ENCODE measurements at places on chromosomes 12 and 14.

DNA sequence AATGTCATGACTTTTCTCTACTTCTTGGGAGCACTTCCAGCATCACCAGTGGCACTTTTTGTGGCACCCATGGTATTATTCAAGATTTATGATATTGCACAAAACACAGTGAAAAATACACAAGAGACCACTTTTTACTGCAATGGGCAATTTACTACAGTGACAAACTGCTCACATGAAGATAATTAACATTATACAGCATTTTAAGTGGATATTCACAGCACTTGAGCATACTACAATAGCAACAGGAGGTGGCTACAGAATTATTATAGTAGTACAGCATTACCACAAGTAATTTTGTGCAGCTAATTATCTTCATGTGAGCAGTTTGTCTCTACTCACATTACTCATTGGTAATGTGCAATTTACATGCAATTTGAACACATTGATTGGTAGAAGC lies 18.3 kb downstream of the IL26 start:
- no peak for DNase-seq

DNA sequence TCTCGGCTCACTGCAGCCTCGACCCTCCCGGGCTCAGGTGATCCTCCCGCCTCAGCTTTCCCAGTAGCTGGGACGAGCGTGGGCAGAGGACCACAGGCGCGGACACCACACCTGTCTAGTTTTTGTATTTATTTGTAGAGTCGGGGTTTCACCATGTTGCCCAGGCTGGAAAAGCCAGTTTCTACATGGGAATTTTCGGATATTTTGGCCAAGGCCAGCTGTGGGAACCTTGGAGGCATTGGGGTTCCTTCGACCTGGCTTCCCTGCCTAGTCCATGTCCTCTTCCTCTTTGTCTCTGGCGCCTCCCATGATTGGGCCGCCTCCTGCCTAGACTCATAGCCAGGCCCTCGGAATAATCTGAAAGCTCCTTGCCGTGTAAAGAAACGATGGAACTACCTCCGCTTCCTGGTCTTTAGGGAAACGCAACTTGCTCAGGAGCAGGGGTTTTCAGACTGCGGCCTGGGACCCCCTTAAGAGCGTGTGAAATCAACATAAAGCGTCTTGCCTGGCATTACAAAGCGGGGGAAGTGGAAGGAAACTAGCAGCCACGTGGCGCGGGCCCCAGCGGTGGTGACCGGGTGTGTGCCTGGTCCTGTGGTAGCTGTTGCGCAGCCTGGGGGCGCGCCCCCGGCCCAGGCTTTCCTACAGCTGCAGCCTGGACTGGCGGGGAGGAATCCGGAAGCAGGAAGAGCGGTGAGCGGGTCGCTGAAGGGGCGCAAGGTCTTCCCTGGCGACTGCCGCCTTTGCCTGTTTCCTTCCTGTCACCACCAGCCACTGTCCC lies 1.4 kb upstream of the HSP90AA1 start:
- DNase-seq: peak; percentile 19

- DNase-seq: peak; percentile 46
Measured at GRCh38 chr12:103930787-103931735, 851 bp downstream of the HSP90B1 start.

DNA sequence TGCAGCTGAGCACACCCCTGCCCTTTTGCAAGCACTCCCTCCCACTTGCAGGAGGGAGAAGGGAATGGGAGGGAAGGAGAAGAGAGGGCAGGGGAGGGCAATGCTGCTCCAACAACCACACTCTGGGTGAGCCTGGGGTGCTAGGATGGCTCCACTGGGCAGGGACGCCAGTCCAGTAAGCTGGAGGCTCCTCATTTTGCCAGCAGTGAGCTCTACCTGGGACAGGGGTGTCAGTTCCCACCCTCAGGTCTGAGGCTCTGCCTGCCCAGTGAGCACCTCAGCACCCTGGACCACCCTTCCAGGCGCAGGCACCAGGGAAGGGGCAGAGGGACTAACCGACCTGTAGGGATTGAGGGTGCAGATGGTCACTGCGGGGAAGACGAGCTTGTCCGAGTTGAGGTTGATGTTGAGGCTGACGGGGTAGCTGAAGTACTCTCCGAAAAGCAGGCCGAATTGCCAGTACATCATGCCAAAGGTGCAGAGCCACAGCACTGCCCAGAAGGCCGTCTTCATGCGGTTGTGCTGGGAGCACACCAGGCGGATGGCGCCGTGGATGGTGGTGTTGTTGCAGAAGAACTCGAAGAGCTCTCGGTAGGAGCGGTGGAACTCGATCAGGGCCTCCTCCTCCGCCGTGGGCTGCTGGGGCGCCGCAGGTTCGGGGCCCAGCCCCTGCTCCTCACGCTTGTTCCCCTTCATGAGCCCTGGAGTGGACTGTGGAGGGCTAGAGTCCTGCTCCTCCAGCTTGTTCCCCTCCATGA lies 1.2 kb downstream of the SCNN1A start:
- no peak for DNase-seq

DNA sequence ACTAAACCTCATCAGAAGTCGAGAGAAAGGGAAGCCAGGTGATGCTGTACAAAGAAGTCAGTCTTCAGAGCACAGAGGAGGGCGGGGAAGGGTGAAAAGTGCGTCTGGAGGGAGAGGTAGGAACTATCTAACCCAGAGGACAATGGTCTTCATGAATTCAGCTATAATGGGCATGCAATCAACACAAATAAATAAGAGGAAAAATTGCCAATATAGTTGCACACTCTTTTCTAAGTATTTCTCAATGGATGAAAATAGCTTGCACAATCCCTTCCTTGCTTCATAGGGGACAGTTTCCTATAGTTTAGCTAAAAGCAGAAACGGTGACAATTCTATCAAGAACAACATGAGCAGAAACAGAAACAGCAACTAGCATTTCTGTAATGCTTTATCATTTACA lies 931.2 kb downstream of the AACS start:
- DNase-seq: no peak

All from fibroblast of mammary gland (primary cell).